RCC 7860 (cell line): ENCODE measurements at places on chromosomes 6 and 20.
A peak's percentile ranks its signal among the peaks of the same experiment; 100 is the strongest.

DNA sequence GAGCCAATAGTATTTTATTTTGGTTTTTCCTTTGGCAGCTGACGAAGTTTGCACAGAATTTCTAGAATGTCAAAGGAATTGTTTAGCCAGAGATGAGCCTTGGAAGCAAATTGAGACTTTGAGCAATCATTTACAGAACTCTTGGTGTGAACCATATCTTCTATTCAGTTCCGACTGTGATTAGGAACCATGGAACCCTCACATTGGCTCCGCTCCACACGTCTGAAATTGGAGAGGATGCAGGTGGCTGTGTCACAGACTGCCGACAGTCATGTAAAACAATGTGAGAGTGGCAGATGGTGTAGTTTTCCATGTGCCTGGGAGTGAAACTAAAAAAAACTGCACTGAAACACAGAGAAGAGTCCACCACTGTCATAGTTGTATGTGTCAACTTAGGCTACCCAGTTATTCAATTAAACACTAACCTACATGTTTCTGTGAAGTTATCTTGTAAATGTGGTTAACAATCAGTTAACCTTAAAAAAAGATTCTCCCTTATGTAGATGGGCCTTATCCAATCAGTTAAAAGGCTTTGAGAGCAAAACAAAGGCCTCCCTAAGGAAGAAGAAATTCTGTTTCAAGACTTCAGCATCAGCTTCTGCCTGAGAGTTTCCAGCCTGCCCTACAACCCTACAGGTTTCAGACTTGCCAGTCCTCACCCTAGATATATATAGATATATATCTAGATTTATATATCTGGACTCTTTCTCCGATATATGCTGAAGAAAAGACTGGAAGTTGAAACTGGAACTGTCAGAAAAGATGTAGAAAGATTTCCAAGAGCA, 3.3 kb upstream of the HMGN4 start:
- peak; percentile 75 for DNase-seq

DNA sequence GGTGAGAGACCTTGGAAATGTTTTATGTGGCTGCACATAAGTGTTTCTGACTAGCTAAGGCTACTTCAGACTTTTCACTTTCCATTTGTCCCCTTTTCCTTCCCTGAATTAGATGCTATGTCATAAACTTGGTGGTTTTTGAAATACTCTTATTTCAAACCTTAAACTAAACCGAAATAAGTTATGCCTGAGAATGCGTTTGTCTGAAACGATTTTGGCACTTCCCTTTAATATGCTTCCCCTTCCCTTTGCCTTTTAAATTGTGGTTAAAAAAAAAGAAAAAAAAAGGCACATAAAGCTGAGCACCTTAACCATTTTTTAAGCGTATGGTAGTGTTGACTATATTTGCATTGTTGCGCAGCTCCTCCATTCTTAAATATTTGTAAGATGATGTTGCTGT, 14.3 kb downstream of the ZNF451 start:
- no peak for DNase-seq

- no peak for DNase-seq
These were observed 284.8 kb downstream of the SMOC2 start for GRCh38 chr6:168725802-168726201.

GRCh38 chr6:106448000-106448426, 87.5 kb downstream of the CRYBG1 start:
- no peak for DNase-seq

GRCh38 chr20:38829296-38829875, 23.9 kb downstream of the PPP1R16B start:
- DNase-seq = no peak

DNA sequence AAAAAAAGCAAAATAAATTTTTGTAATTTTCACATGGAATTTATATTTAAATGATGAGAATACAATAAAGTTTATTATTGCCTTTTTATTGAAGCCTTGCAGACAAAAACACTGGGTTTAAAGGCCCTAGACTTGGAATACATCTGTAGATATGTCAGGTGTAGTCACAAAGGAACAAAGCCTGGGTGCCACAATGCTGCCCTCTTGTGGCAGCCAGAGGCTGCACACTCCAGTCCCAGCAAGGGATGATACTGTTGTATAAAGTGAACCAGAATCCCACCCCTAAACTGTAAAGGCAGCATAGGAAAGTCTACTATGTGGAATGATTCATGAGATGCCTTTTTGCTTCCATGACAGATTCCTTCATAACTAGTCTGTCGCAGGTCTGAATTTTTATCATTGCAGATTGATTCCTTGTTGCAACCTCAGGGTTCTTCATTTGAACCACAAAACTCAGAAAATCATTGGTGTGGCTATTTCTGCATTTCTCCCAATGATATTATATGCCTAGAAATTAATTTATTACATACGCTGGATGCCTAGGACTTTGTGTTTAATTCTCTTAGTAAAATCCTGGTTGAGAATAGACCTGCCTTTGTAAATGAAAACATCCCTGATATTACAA, 37.0 kb downstream of the MAK start:
- peak; percentile 60 for DNase-seq

GRCh38 chr6:9404351-9405146, 969.2 kb upstream of the SLC35B3 start:
- no peak for DNase-seq

- DNase-seq = peak; percentile 84
These were observed 390.8 kb downstream of the GJA1 start for GRCh38 chr6:121826156-121826810.
